ENCODE measurements at places on chromosomes 12 and 14.

GRCh38 chr12:120497524-120498150 is 1.7 kb downstream of the DYNLL1 start:
- no peak for DNase-seq

DNA sequence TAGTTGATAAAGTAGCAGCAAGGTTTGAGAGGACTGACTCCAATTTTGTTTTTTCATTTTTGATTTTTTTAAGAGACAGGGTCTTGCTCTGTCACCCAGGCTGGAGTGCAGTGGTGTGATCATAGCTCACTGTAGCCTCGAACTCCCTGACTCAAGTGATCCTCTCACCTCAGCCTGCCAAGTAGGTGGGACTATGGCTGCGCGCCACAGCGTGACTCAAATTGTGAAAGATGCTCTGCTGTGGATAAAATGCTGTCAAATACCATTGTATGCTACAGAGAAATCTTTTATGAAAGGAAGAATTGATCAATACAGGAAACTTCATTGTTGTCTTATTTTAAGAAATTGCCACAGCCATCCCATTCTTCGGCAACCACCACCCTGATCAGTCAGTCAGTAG is 48.3 kb downstream of the SCN8A start:
- no peak for DNase-seq

GRCh38 chr12:40684986-40685385 is 7.3 kb upstream of the CNTN1 start:
- no peak for DNase-seq

DNA sequence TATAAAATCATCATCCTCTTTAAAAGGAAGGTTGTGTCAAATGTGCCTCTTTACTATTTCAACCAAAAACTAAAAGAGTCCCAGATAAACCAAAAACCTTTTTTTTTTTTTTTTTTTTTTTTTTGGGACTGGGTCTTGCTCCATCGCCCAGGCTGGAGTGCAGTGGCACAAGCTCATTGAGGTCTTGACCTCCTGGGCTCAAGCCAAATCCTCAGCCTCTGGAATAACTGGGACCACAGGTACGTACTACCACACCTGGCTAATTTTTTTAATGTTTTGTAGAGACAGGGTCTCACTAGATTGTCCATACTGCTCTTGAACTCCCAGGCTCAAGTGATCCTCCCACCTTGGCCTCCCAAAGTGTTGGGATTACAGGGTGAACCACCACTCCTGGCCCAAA is 16.4 kb upstream of the SELPLG start:
- DNase-seq = no peak

- no peak for DNase-seq
These were observed 81.4 kb downstream of the CRACR2A start for GRCh38 chr12:3671330-3672112.

GRCh38 chr14:93239869-93240677 is 33.0 kb downstream of the UBR7 start:
- no peak for DNase-seq

DNA sequence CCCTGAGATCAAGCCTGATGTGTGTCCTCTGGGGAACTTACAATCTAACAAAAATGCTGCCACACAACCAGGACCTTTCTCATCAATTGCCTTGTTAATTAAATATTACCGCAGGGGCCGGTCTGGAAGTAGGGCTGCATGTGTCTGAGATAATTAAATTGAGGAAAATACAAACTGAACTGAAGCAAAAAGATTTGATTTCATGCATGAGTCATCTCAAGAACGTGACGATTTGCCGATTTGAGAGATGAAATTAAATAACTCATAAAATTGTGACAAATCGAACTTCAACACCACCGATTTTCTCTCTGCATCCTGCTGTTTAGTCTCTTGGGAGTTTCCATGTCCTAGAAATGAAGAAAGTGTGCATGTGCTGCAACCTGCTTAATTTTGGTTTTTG is 94.6 kb upstream of the DAAM1 start:
- DNase-seq = no peak

DNA sequence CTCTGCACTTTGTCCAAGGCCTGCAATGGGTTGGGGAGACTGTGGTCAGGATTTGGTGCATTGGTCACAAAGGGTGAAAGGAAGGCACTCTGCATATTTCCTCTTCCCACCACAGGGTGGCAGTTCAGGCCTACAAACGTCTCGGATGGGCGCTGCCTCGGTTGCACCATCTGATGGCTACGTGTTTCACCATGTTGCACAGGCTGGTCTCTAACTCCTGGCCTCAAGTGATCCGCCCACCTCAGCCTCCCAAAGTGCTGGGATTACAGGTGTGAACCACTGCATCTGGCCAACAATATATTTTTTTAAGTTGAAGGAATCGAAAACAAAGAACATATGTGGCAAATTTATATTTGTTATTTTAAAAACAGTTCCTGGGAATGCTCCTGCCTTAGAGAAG is 35.1 kb downstream of the TMBIM6 start:
- peak; percentile 41 for DNase-seq

DNA sequence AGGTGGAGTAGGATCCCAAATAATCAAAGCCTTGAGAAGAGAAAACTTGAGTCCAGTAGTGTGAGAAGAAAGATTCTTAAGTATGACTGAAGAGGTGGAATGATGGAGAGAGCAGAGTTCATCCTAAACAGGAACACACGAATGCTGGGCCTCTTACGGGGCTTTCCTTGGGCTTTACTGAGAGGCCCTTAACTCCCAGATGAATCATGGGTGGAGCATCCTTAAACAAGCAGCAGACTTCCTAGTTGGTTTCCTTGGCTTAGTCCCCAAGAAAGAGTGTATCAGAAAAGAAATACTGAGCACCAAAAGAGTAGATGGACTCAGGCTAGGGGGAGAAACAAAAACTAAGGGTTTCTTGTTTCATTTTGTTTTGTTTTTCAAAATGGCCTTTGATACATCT is 132.5 kb downstream of the GPR135 start:
- DNase-seq = no peak

GRCh38 chr12:27143256-27144069 is 61.1 kb upstream of the C12orf71 start:
- no peak for DNase-seq

DNA sequence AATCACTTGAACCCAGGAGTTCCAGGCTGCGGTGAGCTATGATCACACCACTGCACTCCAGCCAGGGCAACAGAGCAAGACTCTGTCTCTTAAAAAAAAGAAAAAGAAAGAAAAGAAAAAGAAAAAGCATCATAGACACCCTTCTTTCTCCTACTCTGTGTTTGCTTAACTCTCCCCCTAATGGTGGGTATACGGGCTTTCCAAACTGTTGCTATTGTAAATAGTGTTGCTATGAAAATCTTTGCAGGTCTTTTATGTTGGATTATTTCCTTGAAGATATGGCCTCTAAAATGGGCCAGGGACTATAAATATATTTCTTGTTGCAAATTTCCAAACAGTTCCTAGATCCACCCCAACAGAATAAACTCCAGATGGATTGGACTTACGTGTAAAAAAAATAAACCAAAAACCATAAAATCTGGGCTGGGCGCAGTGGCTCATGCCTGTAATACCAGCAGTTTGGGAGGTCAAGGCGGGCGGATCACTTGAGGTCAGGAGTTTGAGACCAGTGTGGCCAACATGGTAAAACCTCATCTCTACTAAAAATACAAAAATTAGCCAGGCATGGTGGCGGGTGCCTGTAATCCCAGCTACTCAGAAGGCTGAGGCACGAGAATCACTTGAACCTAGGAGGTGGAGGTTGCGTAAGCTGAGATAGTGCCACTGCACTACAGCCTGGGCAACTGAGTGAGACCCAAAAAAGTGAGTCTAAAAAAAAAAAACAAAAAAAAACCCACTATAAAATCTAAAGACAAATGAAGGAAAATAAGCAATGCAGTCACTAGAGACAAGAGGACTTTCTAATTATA is 25.9 kb downstream of the NFKBIA start:
- DNase-seq = no peak
